ENCODE measurements at places on chromosomes 6 and 20. TPM values are rescaled to one million over a fixed set of nuclear protein-coding genes. Genes with fewer than 3 reads are reported as not detected.

The PLEKHG1 gene
- total RNA-seq, result 14.9 TPM

The OTOR gene
- total RNA-seq, result not detected

The CDSN gene
- not detected for total RNA-seq

The PSORS1C2 gene
- total RNA-seq, result not detected

The DOK5 gene
- total RNA-seq, result 0.24 TPM

The PTPRA gene
- 36.9 TPM for total RNA-seq

The SMLR1 gene
- not detected for total RNA-seq

The FAM8A1 gene
- total RNA-seq, result 13.6 TPM

The FAM83C gene
- under 0.01 TPM for total RNA-seq

The NCR2 gene
- not detected for total RNA-seq

The PPP1R3G gene
- total RNA-seq, result 3.4 TPM

The SCRT2 gene
- not detected for total RNA-seq
